ENCODE measurements at places on chromosomes 16 and 17. TPM values are rescaled to one million over a fixed set of nuclear protein-coding genes. Genes with fewer than 3 reads are reported as not detected.

The ZNF19 gene
- polyA plus RNA-seq: 1.3 TPM

The USP6 gene
- 0.01 TPM for polyA plus RNA-seq

The FNDC8 gene
- not detected for polyA plus RNA-seq

The RASL10B gene
- polyA plus RNA-seq: 0.44 TPM

The ITGB4 gene
- polyA plus RNA-seq: 0.58 TPM

The KREMEN2 gene
- not detected for polyA plus RNA-seq

The ABCA10 gene
- polyA plus RNA-seq: 0.64 TPM

Data from fibroblast of lung (primary cell).